H54 (cell line): ENCODE measurements at places on chromosomes 2 and 18.

DNA sequence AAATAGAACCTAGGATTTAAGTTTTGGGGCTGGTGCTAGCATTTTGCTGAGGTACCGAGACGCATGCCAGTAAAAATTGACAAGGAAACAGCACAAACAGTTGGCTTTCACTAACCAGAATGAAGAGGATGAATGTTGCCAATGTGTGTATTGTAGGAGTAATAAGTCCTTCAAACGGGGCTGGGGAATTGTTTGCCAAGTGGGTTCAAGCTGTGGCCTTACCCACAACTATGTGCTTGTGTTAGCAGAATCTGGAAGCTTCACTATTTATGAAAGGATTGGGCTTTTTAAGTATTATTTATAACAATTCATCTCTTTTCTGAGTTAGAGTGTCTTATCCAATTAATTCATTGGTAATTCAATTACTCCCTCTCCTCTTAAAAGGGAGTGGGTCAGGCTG, 15.0 kb upstream of the KIF5C start:
- DNase-seq: no peak

GRCh38 chr18:79737426-79737825, 57.8 kb downstream of the CTDP1 start:
- DNase-seq: no peak

GRCh38 chr2:85728883-85729824, 24.6 kb upstream of the ATOH8 start:
- DNase-seq: peak; percentile 92

GRCh38 chr2:231245249-231246094, 47.0 kb downstream of the ARMC9 start:
- DNase-seq: no peak

GRCh38 chr18:63147973-63148372, 171.6 kb downstream of the BCL2 start:
- DNase-seq: no peak

- no peak for DNase-seq
Measured at GRCh38 chr2:141041281-141041680, 1089.5 kb downstream of the LRP1B start.

DNA sequence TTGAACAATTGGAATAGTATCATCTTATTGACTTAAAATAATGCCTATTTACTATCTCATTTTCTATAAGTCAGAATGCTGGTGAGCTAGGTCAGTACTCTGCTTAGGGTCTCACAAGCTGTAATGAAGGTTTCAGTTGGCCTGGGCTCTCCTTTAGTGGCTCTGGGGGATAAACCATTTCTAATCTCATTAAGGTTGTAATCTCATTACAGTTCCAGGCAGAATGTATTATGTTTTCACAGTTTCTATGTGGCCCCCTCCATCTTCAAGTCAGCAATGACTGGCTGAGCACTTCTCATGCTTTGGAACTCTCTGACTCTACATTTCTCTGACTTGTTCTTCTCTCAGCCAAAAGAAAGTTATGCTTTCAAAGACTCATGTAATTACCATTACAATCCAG, 163.1 kb downstream of the CCDC178 start:
- DNase-seq: no peak

DNA sequence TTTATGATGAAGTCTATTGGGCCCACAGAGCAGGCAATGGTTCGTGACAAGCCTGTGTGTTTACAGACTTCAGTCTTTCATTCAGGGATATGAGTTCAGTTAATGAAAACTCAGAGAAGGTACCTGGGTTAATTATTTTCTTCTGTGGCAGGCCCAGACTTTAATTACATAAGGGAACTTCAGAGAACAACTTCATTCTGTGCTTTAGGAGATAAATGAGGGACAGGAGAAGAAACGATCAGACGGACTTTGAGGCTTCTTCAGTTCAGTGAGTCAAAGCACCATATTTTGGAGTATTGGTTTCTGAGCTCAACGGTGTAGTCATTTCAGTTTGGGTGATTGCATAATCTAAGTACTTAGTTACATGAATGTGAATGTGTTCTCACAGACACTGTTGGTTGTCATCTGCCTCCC, 203.0 kb upstream of the KCNJ3 start:
- no peak for DNase-seq

DNA sequence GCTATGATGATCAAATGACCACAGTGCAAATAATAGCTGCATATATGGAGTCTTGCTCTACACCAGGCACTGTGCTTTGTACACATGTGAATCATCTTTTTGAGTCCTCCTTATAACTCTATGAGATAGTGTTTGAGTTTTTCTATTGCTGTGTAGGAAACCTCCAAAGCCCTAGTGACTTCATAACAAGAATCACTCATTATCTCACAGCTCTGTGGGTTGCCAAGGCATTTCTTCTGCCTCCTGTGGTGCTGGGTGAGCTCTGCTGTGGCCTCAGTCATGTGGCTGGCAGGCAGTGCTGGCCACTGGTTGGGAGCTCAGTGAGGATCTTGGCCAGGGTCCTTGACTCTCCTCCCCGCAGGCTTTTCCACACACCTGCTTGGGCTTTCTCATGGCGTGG, 153.4 kb downstream of the CAPN13 start:
- DNase-seq: no peak

- no peak for DNase-seq
Measured at GRCh38 chr2:128305555-128306080, 13.1 kb downstream of the HS6ST1 start.

GRCh38 chr2:140210963-140211362, 1430.8 kb upstream of the NXPH2 start:
- DNase-seq: no peak

- DNase-seq: no peak
Measured at GRCh38 chr2:45919711-45920111, 268.2 kb downstream of the PRKCE start.

- peak; percentile 78 for DNase-seq
Measured at GRCh38 chr2:68828887-68829708, 42.1 kb downstream of the BMP10 start.

GRCh38 chr2:226581661-226582060, 218.0 kb downstream of the IRS1 start:
- DNase-seq: no peak

- DNase-seq: no peak
Measured at GRCh38 chr2:40325116-40325515, 126.8 kb downstream of the SLC8A1 start.

DNA sequence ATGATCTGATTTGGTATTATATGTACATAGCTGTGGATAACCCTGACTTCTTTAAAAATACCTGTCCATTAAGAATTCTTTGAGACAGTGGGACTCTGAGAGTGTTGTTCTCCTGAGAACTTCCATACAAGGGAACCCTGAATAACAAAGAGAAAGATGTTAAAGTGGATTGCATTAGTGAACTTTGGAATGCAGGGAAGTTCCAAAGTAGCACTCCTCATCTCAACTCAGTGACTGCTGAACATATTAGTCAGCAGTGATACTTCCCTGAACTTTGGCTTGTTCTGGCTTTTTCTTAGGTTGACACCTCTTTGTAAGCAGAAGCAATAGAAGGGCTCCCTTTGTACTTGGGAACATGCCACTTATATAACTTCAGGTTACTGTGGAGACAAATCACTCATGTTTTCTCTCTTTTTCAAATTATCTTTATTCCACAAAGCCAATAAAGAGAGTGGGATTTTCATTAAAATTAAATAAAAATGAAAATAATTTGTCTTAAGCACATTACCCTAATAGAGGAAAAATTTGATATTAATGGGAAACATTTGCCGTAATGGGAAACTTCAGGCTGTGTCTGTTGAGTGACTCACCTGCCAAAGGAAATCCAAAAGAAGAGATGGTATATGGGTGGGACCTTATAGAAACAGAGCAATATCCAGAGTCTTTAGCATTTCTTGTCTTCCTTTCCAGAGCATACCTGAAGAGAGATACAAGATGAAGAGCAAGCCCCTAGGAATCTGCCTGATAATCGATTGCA, 33.3 kb downstream of the CFLAR start:
- DNase-seq: no peak

DNA sequence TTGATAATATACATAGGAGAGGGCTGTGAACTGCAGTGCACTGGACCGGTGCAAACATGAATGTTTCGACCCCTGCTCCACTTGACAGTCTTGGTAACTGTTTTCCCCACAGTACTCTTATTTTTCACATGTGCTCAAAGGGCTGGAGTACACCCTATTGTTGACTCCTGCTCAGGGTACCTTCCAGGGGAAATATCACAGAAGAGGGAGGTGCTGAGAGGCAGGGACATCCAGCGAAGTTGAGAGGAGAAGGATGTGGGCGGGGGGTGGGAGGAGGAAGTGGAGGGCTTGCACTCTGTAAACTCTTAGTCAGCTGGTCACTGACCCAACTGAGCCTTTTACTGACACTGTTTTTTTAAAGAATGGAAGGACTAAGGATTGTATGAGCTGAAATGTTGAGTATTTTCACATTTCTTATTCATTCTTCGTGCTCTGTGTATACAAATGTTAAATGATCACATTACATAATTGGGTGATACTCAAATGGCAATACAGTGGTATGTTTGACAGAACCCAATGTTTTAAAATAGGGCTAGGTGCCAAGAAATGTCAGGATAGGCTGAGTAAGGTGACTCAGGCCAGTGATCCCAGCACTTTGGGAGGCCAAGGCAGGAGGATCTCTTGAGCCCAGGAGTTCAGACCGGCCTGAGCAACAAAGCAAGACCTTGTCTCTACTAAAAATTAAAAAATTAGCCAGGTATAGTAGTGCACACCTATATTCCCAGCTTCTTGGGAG, 10.0 kb downstream of the INPP4A start:
- peak; percentile 40 for DNase-seq

GRCh38 chr2:215022418-215022817, 116.0 kb downstream of the ABCA12 start:
- peak; percentile 10 for DNase-seq

- no peak for DNase-seq
Measured at GRCh38 chr2:105797298-105797819, 52.6 kb downstream of the NCK2 start.

GRCh38 chr2:237122214-237122666, 36.6 kb downstream of the COPS8 start:
- DNase-seq: peak; percentile 59

DNA sequence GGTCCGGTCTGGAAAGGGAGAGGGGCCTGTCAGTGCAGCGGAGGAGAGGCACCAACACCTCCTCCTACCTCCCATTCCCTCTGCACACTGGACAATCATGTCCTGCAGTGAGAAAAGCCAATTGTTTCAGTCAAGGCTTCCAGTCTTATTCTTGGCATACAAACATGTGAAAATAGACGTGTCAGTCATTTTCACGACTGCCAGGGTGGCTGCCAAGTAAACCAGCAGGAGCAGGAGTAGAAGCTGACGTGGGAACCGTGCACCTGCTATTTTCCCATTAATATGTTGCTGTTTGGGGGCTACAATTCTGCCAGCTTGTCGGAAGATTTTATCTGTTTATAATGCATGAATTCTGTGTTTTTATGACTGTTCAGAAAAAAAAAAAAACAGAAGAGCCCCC, 202.3 kb downstream of the SPP2 start:
- DNase-seq: no peak

DNA sequence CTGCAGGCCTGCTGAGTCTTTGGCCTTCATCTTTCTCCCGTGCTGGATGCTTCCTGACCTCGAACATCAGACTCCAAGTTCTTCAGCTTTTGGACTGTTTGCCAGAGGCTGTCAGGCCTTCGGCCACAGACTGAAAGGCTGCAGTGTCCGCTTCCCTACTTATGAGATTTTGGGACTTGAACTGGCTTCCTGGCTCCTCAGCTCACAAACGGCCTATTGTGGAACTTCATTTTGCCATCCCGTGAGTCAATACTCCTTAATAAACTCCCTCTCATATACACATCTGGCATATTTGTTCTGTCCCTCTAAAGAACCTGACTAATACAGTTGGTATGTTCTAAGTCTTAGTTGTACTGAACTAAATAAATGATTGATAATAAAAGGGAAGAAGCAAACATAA, 702.8 kb upstream of the LINC00305 start:
- DNase-seq: no peak

DNA sequence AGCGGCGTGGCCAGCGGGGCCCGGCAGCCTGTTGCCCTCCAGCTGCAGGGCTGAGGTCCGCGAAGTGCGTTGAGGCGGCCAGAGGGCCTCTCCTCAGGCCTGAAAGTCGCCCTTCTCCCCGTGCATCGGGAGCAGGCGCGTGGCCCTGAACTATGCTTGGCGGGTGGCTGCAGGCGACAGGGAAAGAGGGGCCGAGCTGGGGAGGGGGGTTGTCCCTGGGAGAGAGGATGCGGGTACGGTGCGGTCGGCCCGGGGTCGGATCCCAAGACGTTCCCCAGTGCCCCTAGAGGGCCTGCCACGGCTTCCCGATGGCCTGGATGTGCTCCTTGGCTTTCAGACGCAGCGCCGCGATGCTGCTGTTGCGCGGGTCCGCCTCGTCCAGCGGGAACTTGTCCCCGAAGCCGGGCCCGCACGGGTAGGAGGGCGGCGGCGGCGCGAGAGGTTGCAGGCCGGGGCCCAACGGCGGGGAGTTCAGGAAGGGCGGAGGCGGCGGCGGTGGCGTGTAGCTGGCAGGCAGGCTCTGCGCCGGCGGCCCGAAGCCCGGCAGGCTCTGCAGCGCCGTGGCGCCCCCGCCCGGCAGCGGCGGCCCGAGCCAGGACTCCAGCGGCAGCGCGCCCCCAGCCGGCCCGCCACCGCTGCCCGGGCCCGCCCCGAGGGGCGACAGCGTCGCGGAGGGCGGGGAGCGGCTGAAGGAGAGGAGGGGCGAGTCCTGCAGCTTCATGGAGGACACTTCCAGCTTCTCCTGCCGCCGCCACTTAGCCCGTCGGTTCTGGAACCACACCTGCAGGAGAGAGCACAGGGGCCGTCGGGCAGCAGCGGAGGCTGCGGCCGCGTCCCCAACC, 4.3 kb downstream of the RAX start:
- DNase-seq: no peak

- no peak for DNase-seq
Measured at GRCh38 chr18:64734063-64734462, 585.2 kb upstream of the LINC00305 start.

DNA sequence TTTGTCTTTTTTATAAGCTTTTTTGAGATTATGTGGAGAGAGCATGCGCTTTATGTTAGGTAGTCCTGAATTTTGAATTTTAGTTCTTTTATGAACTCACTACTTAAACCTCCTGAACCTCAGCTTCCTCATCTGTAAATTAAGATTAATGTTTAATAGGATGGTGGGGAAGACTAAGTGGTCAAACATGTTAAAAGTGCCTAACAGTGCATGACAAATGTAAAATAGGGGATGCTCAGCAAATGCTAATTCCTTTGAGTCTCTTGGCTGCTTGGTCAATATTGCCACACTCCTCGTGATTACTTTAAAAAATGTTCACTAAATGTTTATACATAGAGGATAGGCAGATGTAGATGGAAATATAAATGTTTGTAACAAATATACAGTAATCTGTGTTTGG, 6.8 kb downstream of the BIRC6 start:
- no peak for DNase-seq

GRCh38 chr2:173599821-173600359, 245.2 kb downstream of the CDCA7 start:
- DNase-seq: no peak

GRCh38 chr18:7855028-7855427, 287.9 kb downstream of the PTPRM start:
- no peak for DNase-seq
